HT1080 (cell line): ENCODE measurements at places on chromosomes 3 and 15.

DNA sequence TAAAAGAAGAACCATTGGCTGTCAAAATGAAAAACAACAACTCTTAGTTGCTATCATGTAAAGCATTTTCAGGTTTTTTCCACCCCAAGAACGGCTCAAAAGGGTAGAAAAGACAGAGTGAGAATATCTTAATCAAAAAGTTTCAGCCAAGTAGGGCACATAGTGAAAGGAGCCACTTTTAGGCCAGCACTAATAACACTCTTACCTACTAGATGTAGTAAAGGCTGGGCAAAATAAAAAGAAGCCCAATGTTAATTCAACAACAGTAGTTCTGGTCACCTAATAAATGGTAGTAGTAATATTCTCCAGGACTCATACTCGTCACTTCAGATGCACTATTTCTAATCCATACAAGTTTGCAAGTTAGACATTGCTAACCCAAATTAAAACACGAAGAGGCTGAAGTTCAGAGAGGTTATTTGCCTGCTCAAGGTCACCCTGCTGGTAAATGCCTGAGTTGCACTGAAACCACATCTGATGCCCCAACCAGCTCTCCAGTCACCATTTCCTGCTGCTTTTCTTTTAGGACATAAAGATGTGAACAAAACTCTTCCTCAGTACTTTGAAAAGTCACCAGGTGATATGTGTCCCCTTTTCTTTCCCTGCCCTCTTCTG lies 7.5 kb downstream of the GOLIM4 start:
- peak; percentile 23 for DNase-seq

DNA sequence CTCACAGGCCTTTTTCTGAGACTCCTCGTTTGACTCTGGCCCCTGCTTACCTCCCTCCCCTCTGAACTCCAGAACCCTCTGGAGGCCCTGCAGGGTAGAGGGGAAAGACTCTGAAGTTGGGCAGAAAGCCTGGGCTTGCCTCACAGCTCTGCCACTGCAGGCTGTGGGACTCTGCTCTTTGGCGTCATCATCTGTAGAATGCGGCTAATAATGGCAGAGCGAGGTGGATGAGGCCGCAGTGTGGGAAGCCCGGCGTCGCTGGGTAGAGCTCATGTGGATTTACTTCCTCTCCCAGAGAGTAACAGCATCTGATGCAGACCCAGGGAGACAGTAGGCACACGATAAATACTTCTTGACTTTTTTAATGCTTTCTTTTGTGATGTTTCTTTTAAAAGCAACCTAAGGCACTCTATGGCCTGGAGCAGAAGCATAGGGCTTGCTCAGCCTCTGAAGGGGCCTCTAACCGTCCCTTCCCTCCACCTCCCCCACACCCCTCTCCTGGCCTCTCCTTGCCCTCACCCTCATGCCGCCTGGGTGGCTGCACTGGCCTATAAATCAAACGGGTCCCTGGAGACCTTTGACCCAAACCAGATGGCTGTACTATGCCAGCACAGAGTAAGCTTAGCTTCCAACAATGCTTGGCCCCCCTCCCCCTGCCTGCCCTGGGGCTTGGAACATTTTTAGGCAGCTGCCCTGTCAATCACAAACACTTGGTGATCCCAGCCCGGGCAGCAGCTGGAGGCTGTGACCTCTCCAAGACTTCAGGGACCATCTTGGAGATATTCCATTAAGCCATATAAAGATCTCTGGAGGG lies 32.9 kb downstream of the SPSB4 start:
- no peak for DNase-seq

DNA sequence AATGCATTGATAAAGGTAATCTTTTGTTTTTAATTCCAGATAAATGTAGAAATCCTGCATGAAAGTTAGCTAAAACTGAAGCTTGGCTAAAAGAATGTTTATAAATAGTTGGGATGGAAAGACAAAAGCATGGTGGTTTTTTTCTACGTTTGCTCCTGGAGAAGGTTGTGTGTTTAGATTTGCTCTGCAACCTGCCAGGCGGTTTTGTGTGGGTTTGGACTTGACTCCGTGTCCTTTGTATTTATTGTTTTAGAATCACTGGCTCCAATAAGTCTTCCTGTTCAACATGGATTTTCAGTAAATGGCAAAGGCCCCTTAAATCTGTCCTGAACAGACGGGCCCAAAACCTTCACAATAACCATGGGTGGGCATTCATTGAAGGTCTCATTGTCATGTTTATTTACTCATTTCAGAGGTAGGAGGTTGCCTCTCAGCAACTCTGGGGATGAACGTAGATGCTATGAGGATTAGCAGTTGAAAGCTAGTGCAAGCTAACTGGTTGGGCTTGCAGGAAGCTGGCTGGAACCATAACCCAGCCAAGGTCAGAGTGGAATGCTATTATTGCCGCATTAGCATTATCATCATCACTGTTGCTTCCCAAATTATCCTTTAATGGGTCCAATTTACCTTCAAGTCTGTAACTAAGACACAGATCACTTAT lies 60.6 kb upstream of the ADAMTS9 start:
- no peak for DNase-seq

DNA sequence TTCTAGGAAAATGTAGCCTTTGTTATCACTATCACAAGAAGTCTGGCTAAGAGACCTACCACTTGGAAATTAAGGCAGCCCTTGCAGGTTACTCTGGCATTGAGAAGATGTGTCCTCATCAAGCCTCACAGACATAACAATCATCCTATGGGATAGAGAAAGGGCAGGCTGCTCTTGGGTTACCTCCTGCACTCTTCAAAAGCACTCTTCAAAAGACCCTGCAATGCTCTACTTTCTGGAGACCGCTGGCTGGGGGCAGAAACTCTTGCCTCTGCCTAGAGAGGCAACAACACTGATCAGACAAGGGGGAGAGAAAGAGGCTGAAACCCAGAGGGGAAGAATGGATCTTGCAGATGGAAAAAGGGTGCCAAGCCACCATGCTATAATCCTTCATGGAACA lies 127.9 kb upstream of the BNIP2 start:
- no peak for DNase-seq

- no peak for DNase-seq
Measured at GRCh38 chr15:31217067-31217466, 109.6 kb upstream of the KLF13 start.

DNA sequence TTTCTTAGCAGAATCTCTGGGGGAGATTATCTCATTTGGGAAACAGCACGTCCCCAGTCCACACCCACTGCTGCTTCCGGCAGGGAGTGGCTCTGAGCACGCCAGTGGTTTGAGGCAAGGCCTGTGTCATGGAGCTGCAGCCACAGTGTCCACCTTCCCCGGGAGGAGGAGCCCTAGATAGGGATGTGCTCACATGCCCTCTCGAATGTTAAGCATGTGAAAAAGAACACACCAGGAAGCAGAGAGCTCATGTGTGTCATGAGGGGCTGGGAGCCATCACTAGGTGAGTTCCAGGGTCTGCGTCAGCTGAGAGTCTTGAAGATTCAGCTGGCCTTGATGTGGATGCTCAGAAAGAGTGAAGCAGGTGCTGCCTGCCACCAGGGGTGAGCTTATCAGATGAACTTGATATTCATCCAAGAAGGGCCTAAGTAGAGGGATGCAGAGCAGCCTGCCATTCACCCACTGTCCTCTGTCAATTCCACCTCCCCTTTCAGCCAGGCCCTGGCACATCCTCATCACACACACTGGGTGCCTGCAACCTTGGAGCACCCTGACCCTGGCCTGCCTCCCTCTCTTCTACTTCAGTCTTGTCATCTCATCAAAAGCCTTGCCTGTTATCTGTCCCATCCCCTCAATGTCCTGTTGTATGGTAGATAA lies 16.3 kb downstream of the ITGA11 start:
- no peak for DNase-seq

DNA sequence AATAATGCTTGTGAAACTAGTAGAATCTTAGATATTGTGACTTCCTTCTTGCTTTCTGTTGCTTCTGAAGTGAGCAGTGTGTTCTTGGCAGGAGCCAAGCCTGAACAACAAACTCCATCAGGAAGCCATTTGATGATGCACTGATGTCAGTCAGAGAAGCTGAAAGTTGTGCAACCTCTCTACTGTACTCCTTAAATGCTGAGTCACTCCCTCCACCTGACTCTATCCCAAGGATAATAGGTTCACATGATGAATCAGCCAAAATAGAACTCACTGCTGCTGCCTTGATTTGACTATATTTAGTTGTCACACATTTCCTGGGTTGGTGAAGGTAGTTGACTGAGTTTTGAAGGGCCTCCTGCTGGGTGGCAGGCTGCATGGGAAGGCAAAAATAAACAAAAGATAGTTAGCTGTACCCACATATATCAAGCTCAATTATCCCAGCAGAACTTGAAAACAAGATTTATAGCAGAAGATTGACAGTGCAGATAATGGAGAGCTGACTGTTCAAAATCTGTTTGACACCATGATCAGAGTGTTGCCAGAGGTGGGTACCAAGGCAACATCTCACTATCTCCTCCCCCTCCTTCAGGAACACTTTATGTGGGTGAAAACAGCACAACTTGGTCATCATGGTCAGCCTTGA lies 328.4 kb upstream of the DPH6 start:
- DNase-seq = peak; percentile 86

GRCh38 chr3:156609546-156609945 lies 54.6 kb upstream of the SSR3 start:
- DNase-seq = no peak

- DNase-seq = no peak
Measured at GRCh38 chr15:101522621-101523559, 33.4 kb upstream of the PCSK6 start.

DNA sequence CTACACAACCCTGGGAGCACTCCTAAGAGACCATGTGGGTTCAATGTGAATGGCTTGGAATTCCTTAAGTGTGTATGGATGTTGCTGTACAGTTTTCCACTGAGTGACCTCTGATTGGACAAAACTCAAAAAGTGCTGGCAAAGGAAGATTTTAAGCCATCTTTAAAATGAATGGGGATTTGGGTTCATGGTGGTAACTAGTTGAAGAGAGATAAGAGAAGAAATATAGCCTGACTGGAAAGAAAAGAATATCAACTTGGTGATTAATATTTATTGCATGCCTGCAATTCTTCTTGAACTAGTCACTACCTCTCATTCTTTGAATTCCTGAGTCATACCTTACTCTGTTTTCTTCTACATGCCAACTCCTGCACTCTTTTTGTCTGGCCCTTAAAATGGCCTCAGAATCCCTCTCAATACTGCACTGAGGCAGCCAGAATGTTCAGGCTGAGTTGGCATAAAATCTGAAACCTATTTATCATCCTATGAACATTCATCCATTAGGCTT lies 124.7 kb downstream of the RPL22L1 start:
- DNase-seq = peak; percentile 97

DNA sequence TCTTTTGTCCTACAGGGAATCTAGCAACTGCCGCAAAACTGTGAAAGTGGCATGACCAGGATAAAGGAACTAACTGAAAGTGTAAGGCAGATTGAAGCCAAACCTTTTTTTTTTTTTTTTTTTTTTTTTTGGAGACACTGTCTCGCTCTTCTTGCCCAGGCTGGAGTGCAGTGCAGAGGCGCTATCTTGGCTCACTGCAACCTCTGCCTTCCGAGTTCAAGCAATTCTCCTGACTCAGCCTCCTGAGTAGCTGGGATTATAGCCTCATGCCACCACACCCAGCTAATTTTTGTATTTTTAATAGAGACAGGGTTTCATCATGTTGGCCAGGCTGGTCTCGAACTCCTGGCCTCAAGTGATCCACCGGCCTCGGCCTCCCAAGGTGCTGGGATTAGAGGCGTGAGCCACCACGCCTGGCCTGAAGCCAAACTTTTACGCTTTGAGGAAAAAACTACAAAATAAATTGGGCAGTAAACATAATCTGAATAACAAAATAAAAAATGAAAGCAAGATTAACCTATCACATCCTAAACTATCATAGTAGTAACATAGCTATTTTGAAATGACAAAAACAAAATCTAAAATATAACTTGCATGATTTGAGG lies 9.7 kb downstream of the SLTM start:
- no peak for DNase-seq

- DNase-seq = no peak
Measured at GRCh38 chr15:59295261-59296001, 77.2 kb downstream of the MYO1E start.

- DNase-seq = no peak
Measured at GRCh38 chr3:32843510-32844321, 25.9 kb downstream of the TRIM71 start.

DNA sequence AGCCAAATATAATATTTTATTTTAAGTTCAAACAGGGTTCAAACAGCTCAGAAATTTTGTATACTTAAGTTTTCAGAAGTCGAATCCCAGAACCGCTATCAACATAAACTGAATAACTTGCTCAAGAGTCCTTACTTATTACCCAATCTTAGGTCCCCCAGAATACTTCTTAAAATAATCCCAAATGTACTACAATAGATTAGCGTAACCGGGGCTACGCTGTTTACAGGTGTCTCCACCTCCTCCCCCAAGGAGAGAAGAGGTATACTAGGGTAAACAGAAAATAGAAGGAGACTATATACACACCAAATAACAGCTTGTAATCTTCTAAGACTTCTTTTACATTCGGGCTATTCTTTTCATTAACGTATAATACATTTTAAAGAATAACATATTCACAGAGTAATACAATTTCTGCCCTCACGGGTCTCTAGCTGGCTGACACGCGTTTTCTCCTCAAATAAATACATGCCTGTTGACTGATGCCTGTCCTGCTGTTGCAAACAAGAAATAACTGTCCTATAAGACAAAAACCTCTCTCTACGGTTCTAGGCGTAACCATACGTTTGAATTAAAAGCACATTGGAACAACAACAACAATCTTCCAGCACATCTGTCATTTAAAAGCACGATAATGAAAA lies 1.3 kb downstream of the DENND4A start:
- DNase-seq = no peak

DNA sequence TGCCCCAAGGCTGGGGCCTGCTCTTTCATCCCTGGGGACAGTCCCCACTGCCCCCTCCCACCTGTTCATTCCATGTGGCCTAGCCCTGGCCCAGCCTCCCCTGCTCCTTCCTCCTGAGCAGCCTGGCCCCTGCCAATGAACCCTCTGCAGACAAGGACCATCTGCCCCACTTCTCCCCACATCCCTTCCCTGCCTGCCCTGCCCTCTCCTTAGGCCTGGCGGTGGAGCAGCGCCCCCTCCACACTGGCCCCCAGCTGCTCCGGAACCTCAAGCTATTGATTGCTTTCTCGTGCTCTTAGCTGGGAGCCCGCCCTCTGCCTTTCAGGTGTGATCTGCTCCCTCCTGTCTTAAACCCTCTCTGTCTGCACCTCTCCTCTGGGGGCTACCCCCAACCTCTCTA lies 8.0 kb downstream of the PLXNA1 start:
- DNase-seq = no peak

GRCh38 chr3:88408097-88408496 lies 258.3 kb downstream of the C3orf38 start:
- DNase-seq = no peak

DNA sequence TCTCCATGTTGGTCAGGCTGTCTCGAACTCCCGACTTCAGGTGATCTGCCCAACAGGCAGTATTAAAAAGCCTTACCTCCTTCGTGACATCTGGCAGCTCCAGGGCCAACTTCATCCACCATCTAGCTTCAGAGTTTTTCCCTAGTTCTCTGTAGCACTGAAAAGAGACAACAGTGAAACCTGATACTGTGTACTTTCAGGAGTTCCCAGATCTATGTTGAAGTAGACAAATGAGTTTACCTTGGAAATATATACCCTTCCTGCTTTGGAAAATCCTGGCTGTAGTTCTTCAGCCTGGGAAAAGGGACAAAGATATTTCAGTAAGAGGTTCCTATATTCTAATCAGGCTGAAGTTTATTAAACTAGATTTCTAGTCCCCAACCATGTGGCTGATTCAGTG lies 18.0 kb downstream of the RMDN3 start:
- DNase-seq = no peak
